ENCODE measurements at places on chromosomes 7 and 10.

GRCh38 chr10:69272624-69273023 is 5.7 kb upstream of the HK1 start:
- DNase-seq: no peak

GRCh38 chr7:155764438-155764793 is 47.8 kb downstream of the SHH start:
- peak; percentile 30 for DNase-seq

- DNase-seq: no peak
Observed at GRCh38 chr10:73854310-73854709, 20.0 kb downstream of the CAMK2G start.

DNA sequence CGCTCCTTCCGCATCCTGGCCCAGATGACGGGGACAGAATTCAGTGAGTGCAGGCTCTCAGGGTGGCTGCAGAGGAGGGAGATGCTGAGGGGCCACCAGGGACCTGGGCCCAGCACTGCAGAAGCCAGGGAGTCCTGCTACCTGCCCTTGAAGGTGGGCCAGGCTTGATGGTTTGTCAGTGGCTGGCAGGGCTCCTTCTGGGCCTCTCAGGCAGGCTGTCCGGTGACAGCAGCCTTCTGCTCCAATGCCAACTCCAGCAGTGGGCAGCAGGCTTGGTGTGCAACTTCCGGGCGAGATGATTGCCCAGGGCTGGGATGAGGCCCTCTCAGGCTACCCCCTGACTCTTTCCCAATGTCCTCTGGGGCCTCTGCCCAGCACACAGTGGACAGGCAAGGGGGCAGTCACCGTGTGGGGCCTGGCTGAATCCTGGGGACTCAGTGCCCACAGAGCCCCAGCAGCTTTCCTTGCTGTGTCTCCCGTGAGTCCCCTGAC is 23.8 kb downstream of the LDB3 start:
- no peak for DNase-seq

DNA sequence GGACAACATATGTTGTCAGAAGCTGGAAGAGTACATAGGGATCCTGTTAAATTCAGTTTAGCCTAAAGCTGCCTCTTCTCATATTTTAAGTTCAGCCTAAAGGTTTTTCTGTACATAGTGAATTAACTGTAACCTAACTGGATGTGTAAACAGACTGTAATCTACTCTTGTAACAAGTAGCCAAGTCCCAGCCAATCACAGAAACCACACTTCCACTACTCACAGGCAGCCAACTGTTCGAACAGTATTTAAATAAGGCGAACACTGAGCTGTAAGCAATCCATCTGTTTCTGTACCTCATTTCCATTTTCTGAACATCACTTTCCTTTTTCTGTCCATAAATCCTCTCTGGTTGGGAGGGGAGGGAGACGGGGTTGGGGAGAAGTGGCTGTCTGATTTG is 15.0 kb upstream of the STN1 start:
- peak; percentile 23 for DNase-seq

- no peak for DNase-seq
Observed at GRCh38 chr7:140888087-140888486, 36.6 kb downstream of the BRAF start.
